Activated CD4-positive, alpha-beta T cell treated with anti-CD3 and anti-CD28 coated beads, Interleukin-2, amount 10 ng/mL, durations not matched to agents 7 days and 5 days (primary cell): ENCODE measurements at places on chromosomes 1 and 21. TPM values are rescaled to one million over a fixed set of nuclear protein-coding genes. Genes with fewer than 3 reads are reported as not detected.

ATAD3C gene
- 0.17 TPM for total RNA-seq

HTR6 gene
- total RNA-seq: not detected

OR2M3 gene
- total RNA-seq: not detected

DNA sequence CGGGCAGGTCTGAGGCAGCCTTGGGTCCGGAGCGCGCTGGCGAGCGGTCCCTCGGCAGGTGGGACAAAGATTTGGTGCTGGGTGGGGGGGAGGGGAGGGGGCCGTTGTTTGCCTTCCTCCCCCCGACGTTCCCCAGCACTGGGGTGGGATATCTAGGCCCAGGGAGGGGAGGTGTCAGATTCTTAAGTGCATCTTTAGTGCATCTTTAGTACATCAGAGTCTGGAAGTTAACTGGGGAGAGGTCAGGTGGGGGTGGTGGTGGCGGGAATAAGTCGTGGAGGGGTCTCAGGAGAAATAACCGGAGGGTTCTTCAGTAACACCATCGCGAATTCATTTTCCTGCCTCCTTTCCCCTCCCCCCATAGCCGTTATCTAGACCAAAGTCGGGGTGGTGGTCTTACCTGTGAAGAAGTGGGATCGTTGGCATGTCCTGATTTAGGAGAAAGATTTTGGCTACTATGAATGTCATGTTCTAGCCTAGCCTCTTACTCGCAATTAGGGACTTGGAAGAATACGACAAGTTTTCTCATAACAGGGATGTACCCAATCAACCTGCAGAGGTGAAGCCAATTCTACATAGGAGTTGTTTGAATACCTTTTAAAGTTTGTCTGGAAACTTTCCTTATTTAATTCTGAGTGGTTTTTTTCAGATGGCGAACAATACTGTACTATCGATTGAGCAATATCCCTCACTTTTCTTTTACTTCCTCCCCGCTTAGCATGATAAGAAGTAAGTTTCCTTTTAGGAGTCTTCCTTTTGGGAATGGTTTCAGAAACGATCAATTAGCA lies 886 bp downstream of the ZMYM4 start:
- H3K27me3 ChIP-seq: peaks cover 2% of the 10 kb centered on the region
- H3K4me3 ChIP-seq: peak overlapping the region; percentile 80
- peaks cover 5% of the 10 kb centered on the region for H3K36me3 ChIP-seq
- peaks cover 38% of the 10 kb centered on the region for H3K4me1 ChIP-seq

GRCh38 chr1:40462956-40463590 lies 12.8 kb downstream of the ZFP69B start:
- no peak overlapping the region for H3K27ac ChIP-seq
- peaks cover 59% of the 10 kb centered on the region for H3K36me3 ChIP-seq
- DNase-seq: no peak
- peaks cover 8% of the 10 kb centered on the region for H3K4me1 ChIP-seq
- H3K4me3 ChIP-seq: no peak overlapping the region

DNA sequence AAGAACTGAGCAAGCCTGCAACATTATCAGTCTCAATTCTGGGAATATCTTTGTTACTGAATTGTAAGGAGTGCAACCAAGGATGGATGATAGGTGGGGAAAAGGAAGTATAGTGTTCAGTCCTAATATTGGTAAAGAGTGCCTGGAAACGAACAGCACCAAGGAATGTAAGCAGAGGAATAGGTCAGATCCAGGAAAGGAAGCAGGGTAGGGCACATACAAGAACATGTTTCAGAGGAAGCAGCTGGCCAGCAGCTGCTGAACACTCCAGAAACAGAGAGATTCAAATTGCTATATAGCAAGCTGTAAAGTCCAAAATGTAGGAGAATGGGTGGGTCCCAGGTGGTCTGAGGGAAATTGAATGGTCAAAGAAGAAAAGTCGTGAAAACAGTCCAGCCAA lies 37.9 kb downstream of the CRB1 start:
- no peaks in the 10 kb centered on the region for H3K36me3 ChIP-seq
- H3K27ac ChIP-seq: no peak overlapping the region
- no peak overlapping the region for H3K4me3 ChIP-seq
- no peaks in the 10 kb centered on the region for H3K4me1 ChIP-seq
- DNase-seq: no peak

DNA sequence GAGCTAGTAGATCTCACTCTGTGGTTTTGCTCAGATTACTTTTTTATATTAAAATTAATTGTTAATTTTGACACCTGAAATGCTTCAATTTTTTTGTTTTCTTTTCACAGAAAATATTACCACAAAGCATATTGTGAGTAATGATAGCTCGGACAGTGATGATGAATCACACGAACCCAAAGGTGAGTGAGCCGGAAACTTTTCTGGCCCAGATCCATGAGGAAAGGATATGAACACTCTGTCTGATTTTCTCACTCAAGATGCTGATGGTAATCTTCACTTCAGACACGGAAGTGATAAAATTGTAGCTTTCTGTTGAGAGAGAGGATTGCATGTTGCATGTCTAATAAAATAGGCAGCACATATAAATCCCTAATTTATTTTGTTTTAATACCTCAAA lies 121.8 kb downstream of the PLA2G4A start:
- DNase-seq: no peak
- H3K36me3 ChIP-seq: no peaks in the 10 kb centered on the region
- H3K4me3 ChIP-seq: no peak overlapping the region
- H3K27ac ChIP-seq: no peak overlapping the region
- no peaks in the 10 kb centered on the region for H3K27me3 ChIP-seq

DNA sequence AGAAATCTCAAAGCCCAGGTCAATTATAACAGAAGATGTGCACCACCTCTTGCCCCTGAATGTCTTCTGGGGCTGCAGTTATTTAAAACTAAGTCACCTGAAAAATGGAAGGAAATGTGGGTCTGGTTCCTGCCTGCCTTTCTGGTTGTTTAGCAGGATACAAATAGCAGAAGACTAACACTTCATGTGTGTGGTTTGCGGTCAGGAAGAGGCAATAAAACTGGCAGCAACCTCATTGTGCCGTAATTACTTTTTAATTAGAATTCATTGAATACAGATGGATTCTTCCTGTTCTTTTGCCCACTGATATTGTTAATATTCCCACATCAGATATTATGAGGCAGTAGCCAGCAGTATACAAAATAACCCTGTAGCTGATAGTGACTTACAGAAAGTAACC lies 345.7 kb downstream of the ZNF326 start:
- DNase-seq: peak; percentile 8
- H3K4me3 ChIP-seq: no peak overlapping the region
- peaks cover 14% of the 10 kb centered on the region for H3K4me1 ChIP-seq
- H3K27me3 ChIP-seq: peaks cover 3% of the 10 kb centered on the region
- H3K27ac ChIP-seq: no peak overlapping the region

DNA sequence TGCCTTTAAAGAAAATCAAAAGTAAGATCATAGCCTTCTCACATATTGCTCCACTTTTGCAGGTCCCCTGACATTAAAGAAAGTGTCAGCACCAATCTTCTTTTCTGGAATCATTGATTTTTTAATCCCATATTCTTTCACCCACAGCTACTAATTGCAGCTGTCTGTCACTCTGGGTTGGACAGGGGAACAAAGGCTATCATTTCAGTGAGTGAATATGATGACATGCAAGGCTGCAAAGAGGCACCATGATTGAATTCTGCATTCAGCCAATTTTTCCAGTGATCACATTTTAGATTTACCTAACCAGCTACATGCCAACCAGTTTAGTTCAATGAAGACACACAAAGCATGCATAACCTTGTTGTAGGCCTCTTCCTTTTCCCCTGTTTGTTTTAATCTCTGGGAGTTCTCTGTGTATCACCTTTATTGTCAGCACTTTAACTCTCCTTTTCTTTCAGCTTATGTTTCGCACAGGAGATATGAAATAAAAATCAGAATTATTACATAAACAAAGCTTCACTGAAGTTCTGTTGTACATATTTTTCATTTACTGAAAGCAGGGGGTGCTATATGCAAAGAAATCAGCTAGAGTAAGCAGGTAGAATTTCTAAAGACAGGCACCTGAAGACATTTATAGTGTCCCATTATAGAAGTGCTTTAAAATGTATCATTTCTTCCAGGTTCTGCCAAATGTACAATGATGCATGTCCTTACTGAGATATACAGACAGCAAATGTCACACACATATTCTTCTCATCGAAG lies 584.8 kb downstream of the PLA2G4A start:
- H3K27ac ChIP-seq: no peak overlapping the region
- H3K4me1 ChIP-seq: no peaks in the 10 kb centered on the region
- no peaks in the 10 kb centered on the region for H3K27me3 ChIP-seq
- no peak for DNase-seq
- no peak overlapping the region for H3K4me3 ChIP-seq

DNA sequence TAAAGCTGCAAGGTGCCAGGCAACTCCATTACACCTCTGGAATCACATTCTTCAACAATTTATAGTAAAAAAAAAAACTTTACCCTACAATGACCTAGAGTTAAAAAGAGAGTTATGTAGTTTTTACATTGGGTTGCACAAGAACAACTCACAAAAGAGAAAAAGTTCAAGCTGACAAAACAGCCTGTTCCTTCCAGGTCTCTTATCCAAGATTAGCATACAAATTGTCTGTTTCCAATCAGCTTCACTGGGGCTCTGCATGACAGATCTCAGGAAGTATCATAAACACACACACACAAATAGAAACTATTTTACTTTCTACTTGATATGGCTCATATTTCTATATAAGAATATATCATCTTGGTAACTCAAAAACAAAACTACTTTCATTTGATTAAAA lies 154.6 kb downstream of the PCNX2 start:
- H3K27ac ChIP-seq: no peak overlapping the region
- no peak for DNase-seq
- H3K4me1 ChIP-seq: no peaks in the 10 kb centered on the region
- peaks cover 15% of the 10 kb centered on the region for H3K36me3 ChIP-seq
- H3K4me3 ChIP-seq: no peak overlapping the region

GRCh38 chr1:246304484-246305259 lies 202.4 kb downstream of the SMYD3 start:
- H3K27me3 ChIP-seq: no peaks in the 10 kb centered on the region
- H3K27ac ChIP-seq: no peak overlapping the region
- DNase-seq: no peak
- peaks cover 2% of the 10 kb centered on the region for H3K36me3 ChIP-seq
- no peak overlapping the region for H3K4me3 ChIP-seq

GRCh38 chr1:165436994-165437393 lies 7.9 kb downstream of the RXRG start:
- peaks cover 38% of the 10 kb centered on the region for H3K27me3 ChIP-seq
- no peaks in the 10 kb centered on the region for H3K4me1 ChIP-seq
- no peaks in the 10 kb centered on the region for H3K36me3 ChIP-seq
- no peak overlapping the region for H3K27ac ChIP-seq
- no peak for DNase-seq

GRCh38 chr1:195954848-195955247 lies 653.4 kb downstream of the KCNT2 start:
- H3K36me3 ChIP-seq: no peaks in the 10 kb centered on the region
- H3K4me3 ChIP-seq: no peak overlapping the region
- no peak overlapping the region for H3K27ac ChIP-seq
- no peaks in the 10 kb centered on the region for H3K4me1 ChIP-seq
- no peaks in the 10 kb centered on the region for H3K27me3 ChIP-seq

DNA sequence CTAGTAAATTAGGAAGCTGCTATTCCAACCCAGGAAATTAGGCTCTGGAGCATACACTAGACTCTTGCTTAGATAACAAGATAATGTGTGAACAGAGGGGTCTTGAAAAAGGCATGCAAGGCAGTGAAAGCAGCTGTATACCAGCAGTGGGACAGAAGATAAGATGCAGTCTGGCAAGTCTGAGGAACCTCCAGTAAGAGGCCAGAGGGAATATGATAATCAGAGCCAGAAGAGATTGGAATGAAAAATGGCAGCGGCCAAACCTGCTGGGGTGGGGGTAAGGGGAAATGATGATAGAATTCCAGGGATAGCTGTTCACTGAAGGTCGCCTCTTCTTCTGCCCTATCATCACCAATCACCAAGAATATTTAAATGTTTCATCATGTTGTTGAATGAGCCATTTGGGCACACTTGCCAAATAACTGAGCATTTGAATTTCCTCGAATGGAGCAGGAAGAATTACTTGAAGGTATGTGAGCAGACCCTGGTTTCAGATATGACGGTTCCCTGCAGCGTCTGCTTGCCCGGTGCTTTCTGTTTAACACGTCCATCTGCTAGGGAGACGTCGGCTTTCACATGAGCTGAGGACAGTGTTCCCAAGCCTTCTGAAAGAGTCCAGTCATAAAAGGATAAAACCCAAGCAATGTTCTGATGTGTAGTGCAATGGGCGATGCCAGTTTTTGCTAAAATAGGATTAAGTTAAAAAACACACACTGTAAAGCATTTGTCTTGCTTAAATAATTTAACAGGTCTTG lies 173.3 kb downstream of the RWDD3 start:
- no peaks in the 10 kb centered on the region for H3K27me3 ChIP-seq
- no peak overlapping the region for H3K4me3 ChIP-seq
- H3K4me1 ChIP-seq: no peaks in the 10 kb centered on the region
- no peak for DNase-seq

GRCh38 chr1:57066980-57067610 lies 101.3 kb upstream of the C8B start:
- no peak for DNase-seq
- H3K36me3 ChIP-seq: no peaks in the 10 kb centered on the region
- no peaks in the 10 kb centered on the region for H3K27me3 ChIP-seq
- H3K27ac ChIP-seq: no peak overlapping the region
- H3K4me1 ChIP-seq: no peaks in the 10 kb centered on the region
- no peak overlapping the region for H3K4me3 ChIP-seq
